ENCODE measurements at places on chromosomes 3 and 15. TPM values are rescaled to one million over a fixed set of nuclear protein-coding genes. Genes with fewer than 3 reads are reported as not detected.

GRCh38 chr3:138867996-138868395 lies 33.3 kb upstream of the PIK3CB start:
- no peak for DNase-seq

Gene SLC25A20
- total RNA-seq, result 32.6 TPM

Gene ERICH6
- total RNA-seq, result not detected

- DNase-seq, result no peak
Measured at GRCh38 chr3:191770541-191770940, 309.6 kb downstream of the PYDC2 start.
